Stimulated activated CD8-positive, alpha-beta memory T cell treated with anti-CD3 and anti-CD28 coated beads, Interleukin-15, amount 100 ng/mL, for 1 hour (primary cell): ENCODE measurements at places on chromosomes 3 and 15.

DNA sequence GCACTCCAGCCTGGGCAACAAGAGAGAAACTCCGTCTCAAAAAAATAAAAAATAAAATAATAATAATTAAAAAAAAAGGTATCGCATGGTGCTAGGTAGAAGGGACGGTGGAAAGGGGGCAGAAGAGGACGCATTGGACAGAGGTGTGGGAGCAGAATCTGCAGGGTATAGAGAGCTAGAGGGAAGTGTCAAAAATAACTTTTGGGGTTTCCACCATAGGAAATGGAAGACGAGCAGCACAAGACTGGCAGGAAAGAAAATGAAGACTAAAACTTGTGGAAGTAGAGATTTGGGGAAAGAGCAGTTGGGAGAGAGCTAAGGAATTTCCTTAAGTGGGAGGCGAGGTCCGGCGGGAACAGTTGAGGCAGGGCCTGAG, 585 bp upstream of the MKRN2 start:
- DNase-seq: no peak

DNA sequence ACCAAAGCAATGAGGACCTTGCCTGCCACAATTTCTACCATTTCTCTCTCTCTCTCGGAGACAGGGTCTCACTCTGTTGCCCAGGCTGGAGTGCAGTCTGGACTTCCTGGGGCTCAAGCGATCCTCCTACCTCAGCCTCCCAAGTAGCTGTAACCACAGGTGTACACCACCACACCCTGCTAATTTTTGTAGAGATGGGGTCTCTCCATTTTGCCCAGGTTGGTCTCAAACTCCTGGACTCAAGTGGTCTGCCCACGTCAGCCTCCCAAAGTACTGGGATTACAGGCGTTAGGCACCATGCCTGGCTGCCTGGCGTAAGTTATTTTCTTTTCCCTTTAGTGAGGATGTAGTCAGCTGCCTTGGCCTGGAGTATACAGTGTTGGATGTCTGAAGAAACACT, 37.7 kb upstream of the INO80 start:
- no peak for DNase-seq

GRCh38 chr15:47820747-47821319, 103.5 kb downstream of the SEMA6D start:
- no peak for DNase-seq

- no peak for DNase-seq
These were observed 167.6 kb downstream of the ECT2 start for GRCh38 chr3:172918165-172918564.

- no peak for DNase-seq
These were observed 5.3 kb downstream of the CRELD1 start for GRCh38 chr3:9938966-9939365.
